ENCODE measurements at places on chromosomes 4 and X. TPM values are rescaled to one million over a fixed set of nuclear protein-coding genes. Genes with fewer than 3 reads are reported as not detected.

The TEX13D gene
- total RNA-seq = not detected

The UGT2B10 gene
- total RNA-seq = not detected

The RBM47 gene
- total RNA-seq = 2.5 TPM

The NLGN4X gene
- 0.55 TPM for total RNA-seq

The PSAPL1 gene
- total RNA-seq = not detected

The CENPE gene
- 2.1 TPM for total RNA-seq

The NBDY gene
- 5.3 TPM for total RNA-seq

The CLGN gene
- total RNA-seq = 5.8 TPM

The F8A2 gene
- total RNA-seq = not detected

The DACH2 gene
- total RNA-seq = not detected

The SORBS2 gene
- total RNA-seq = 2.4 TPM

The ENOX2 gene
- 8.0 TPM for total RNA-seq

The FAM184B gene
- under 0.01 TPM for total RNA-seq

The ARHGAP6 gene
- total RNA-seq = 8.7 TPM

The FAM120C gene
- 3.4 TPM for total RNA-seq

The JAKMIP1 gene
- total RNA-seq = not detected

The PPARGC1A gene
- 0.43 TPM for total RNA-seq

The RELL1 gene
- total RNA-seq = 93.4 TPM
